Kidney epithelial cell (primary cell): ENCODE measurements at places on chromosomes 6 and 20. TPM values are rescaled to one million over a fixed set of nuclear protein-coding genes. Genes with fewer than 3 reads are reported as not detected.

Gene GRIK2
- 0.13 and 5.5 TPM in 2 replicates for total RNA-seq

Gene WFDC9
- not detected in 2 replicates for total RNA-seq

Gene RNF5
- total RNA-seq, result 76.8 and 90.1 TPM in 2 replicates

GRCh38 chr20:1204576-1204975 is 1.3 kb downstream of the C20orf202 start:
- no peak for DNase-seq

DNA sequence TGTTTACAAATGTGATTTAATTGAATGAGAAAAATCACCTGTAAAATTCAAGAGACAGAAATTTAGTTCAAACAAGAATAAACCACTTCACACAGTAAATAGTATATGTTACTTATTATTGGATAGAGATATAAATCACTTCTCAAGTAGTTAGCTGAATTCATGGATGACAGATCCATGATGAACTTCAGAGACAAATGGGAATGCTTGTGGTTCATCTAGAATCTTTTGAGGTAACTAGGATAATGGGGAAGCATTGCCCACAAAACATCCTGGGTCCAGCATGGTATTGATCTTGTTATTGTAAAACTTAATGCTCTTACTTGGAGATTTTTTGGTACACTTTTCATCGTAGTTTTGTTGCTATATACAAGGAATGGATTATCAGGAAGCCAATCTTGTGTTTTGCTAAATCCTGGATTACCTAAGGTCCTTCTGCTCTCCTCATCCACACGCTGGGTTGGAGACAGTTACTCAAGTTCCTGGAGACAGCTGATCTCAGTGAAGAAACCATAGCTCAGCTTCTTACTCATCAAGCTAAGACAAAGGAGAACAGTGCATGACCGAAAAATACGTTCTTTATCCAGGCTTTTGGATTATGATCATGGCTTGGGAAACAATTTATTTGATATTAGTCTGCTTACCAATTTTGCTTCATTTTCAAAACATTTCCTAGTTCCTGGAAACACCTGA is 142.5 kb upstream of the PREP start:
- DNase-seq, result no peak

GRCh38 chr6:133730881-133731280 is 158.0 kb upstream of the TCF21 start:
- no peak for DNase-seq

DNA sequence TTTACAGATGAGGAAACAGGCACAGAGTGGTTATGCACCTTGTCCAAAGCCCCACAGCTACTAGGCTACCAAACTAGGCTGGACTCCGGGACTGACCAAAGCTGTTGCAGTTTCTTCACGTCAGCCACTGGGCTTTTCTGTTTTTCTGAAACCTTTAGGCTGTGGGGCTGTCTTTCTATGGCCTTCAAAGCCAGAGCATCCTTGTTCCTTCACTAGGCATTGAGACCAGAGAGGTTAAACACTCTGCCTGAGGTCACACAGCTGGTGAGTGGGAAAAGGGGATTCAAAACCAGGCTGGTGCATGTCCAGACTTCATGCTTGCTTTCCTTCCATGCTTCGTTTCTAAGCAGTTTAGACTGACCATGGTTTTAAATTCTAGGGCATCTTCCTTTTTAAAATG is 97.5 kb upstream of the KCNG1 start:
- DNase-seq, result no peak

DNA sequence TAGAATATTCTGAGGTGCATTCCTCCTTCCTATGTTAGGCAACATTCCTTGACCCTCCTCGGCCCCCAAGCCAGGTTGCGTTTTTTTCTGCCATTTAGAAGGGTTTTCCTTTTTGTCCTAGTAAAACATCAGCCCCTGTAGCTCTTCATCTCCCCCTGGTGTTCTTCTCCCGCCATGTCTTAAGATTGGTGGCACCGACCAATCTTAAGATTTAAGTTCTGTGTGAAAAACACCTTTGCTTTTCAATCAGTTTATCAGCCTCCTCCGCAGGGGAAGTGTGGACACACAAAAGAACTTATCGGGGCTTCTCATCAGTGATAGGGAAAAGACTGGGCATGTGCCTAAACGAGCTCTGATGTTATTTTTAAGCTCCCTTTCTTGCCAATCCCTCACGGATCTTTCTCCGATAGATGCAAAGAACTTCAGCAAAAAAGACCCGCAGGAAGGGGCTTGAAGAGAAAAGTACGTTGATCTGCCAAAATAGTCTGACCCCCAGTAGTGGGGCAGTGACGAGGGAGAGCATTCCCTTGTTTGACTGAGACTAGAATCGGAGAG is 719 bp upstream of the EDN1 start:
- DNase-seq, result no peak

DNA sequence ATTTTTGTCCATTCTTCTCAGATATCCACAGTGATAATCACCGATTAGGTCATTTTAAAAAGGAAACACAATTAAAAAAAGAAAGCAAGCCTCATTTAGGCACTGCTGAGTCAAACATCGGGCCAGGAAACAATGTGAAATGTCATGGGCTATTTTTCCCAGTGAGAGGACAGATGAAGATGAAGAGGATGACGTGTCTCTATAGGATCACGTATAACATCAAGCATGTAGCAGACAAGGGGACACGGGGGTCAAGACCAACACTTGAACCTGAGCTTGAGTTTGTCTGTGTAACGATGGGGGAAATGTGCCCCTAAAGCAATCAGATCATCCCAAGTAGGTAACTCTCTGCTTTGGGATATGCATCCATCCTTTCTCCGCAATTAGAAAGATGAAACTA is 553.2 kb downstream of the CD83 start:
- no peak for DNase-seq

- no peak for DNase-seq
Observed at GRCh38 chr20:43530321-43531090, 23.0 kb downstream of the L3MBTL1 start.

DNA sequence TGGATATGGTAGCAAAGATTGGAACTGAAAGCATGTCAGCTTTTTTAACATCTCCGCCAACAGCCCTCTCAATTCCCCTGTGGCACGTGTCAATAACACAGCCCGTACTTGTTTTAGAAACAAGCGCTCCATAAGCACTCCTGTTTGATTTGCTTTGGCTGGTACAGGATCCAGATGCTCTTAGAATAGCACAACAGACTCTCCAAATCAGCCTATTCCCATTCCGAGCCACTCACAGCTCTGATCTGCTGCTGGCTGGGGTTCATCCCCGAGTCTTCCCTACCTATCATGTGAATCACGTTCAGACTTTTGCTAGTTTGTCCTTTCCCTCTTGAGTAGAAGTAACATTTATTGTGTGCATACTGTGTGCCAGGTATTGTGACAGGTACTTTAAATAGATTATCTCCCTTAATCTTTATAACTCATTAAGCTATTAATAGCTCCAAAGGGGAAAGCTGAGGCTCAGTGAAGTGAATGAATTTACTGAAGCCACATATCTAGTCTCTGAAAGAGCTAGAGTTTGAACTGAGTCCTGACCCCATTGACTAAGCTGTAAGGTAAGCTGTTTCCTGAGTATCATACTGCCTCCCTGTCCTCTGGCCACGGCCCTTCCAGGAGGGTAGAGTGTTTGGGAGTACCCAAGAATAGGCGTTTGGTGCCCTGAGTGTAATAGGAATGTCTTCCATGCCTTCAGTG is 46.7 kb downstream of the RALY start:
- DNase-seq, result no peak

DNA sequence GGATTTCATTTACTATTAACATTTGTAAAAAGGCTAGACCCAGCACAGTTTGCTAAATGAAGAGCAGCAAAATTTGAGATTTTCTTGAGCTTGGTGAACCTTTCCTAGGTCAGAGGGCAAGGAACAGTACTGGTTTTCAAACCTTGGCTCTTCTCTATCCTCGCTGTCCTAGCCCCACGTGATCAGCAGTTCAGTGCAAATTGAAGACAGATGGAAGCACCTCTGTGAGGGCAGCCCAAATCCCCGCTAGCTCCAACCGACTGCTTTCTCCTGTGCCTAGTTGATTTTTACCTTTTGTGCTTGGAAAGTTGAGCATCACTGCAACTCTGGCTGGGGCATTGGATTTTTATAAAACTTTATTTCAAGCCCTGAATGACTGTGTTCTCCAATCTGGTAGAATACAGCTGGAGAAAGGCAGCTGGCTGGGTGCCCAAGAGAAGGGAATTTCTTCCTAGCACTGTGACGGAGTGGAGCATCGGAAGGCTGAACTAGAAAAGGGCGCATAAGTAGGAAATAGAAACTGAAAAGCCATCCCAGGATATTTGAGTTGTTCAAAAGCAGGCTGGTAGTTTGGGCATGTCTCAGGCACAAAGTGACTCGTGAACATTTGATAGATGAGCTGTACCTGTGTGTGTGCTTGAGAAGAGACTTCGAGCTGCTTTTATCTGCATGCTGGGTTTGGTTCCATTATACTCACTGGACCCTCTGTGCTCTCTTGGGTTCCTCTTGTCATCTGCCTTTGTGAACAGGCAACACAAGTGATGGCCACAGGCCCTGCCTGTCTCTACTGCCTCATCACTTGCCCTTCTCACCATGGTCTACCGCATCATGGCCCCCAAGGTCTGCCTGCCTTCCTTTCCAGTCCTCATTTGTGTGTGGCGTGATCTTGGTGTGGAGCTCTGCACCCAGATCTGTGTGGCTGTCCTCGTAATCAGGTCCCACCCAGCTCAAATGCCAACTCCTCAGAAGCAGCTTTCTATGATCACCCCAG is 2.3 kb downstream of the RNF114 start:
- no peak for DNase-seq

DNA sequence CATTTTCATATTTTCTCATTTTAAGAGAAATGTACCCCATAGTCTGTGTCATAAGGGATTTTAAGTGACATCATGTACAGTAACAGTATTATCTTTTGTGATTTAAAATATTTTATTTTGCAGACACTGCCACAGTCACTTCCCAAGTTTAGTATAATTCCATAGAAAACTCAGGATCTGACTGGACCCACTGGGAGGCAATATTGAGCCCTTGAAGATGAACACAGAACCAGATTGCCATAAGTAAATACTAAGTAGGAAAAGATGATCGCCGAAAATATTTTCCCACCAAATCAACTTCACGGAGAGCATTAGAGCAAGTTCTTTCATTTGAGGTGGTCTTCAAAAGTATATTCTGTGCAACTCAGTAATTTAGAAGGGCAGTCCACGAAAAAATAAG is 17.6 kb upstream of the PKHD1 start:
- DNase-seq, result no peak

DNA sequence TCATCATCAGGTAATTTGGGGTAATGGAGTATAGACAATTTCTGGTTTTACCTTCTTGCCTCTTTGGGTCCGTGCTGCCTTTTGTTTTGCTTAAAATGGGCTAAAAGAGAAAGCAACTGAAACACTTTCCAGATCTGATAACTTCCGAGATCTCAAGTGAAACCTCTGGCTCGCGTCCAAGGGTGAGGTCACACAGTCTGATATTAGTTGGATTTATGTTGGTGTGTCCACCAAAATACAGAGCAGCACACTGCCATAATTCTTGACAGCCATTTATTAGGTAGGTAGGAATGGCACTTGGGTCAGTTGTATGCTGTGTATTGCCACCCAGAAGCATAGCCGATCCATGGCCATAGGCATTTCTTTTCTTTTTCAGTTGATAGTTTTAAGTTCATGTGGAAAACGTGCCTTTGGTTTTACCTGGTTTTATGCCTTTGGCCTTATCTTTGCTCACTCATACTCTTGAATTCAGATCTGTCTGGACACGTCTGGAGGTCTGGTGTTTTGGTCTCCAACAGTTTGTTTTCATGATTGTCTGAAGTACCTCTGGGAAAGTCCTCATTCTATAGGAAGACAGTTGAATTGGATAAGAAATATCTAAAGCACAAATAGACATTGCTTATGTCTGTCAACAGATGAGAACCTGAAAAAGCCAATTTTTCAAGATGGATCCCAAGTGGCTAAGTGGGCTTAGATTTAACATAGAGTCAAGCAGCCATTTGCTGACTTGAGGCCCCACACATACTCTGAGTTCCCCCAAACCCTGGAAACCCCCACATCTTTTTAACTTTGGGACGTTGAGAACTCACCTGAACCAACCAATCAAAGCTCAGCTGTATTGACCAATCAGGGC is 320.8 kb downstream of the SOX4 start:
- no peak for DNase-seq

- DNase-seq, result no peak
Observed at GRCh38 chr6:63268574-63268973, 51.2 kb downstream of the LGSN start.

DNA sequence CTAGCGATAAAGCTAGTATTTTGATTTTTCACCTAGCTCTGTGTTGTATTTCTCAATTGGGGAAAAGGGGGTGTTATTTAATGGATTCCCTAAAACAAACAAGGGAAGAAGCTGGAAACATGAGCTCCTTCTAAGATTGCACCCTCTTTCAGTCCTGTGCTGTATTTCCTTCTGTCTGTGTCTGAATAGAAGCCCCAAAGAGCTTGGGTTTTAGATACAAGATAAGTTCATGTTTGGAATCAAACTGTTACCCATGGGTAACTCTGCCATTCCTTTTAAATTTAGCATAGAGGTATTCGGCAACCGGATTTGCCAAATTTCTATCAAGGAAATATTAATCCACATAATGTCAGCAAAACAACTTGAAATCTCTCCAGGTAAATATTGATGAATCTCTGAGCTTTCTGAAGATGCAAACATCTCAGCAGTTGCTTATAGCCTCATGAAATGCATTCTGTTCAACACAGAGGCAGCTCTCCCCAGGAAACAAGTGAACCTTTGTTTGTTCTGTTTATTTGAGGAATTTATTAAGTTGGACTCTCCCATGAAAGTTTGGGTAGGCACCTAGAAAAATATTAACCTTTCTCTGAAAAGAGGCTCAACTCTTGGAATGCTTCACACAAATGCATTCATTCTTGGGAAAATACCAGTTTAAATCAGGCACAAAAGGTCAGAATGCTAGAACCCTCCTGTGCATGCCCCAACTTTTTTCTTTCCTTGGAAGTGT is 9.9 kb upstream of the SCGN start:
- no peak for DNase-seq

DNA sequence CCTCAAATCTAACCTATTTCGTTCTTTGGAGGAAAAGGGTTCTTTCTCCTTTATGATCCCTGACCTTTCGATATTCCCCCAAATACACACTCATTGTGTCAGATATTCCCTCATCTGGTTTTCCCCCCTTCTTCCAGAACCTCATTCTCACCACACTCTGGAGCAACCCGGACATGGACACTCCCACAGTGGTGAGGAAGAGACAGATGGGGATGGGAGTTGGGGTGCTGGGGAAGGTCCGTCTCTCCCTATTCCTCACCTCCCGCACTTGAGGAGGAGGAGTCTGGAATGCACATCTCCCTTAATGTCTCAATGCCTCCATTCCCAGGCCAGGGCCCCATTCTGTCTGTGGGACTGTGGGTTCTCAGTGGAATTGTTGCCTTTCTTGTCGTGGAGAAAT is 1.3 kb downstream of the SLC39A7 start:
- DNase-seq, result no peak
